ENCODE measurements at places on chromosomes 3 and 15.

GRCh38 chr15:52392008-52392687 lies 96.5 kb upstream of the MYO5C start:
- DNase-seq = no peak

- no peak for DNase-seq
These were observed 79.1 kb downstream of the FOXP1 start for GRCh38 chr3:71504250-71505036.

DNA sequence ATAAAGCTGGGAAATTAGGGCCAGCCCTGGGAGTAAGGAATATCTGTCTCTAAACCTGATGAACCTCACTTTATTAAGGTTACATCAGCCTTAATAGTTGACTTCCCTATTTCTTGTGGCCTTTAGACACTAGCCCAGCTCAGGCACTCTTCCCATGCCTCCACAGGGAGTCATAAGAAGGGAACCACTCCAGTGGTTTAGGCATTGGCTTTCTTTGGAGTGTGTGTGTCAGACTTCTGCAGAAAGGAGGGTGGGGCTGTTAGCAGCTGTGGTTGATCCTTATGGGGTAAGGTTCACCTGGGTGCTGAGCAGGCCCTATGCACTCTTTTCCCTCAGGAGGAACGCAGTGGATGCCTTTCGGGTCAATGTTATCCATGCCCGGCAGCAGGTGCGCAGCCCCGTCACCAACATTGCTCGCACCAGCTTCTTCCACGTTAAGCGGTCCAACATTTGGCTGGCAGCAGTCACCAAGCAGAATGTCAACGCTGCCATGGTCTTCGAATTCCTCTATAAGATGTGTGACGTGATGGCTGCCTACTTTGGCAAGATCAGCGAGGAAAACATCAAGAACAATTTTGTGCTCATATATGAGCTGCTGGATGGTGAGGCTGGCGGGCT lies 4.0 kb downstream of the AP2M1 start:
- DNase-seq = no peak

DNA sequence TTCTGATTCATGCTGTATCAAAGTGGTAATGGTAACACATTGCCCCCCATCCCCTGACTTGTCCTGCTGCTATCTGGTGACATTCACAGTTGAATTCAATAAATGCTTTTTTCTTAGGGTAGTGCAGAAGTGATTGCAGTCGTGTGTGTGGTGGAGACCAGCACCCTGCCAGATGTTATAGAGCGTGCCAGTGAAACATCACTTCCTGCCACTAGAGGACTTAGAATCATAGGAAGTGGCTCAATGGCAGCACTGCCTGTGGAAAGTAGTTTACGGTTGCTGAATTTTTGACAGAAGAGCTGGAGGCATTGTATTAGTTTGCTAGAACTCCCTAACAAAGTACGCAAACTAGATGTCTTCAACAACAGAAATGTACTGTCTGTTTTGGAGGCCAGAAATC lies 37.4 kb upstream of the P2RY12 start:
- DNase-seq = no peak

GRCh38 chr15:90680371-90680935 lies 36.7 kb upstream of the BLM start:
- DNase-seq = no peak

- no peak for DNase-seq
These were observed 13.3 kb upstream of the CHRNB4 start for GRCh38 chr15:78654272-78654671.

- no peak for DNase-seq
These were observed 55.5 kb downstream of the ST6GAL1 start for GRCh38 chr3:186985661-186986364.

DNA sequence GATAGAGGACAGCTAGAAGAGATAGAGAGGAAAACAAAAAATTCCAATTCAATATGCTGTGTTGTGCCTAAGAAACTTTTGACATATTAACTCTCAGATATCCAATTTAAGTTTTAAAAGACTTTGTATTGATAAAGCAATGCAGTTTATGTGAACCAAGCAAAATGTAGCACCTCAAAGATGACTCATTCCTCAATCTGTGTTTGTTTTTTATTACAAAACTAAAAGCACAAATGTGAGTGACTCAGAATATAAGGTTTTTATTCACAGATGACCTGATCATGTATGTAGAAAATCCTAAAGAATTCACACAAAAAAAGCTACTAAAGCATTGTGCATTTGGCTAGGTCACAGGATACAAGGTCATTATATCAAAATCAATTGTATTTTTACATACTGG lies 11.1 kb downstream of the HCLS1 start:
- DNase-seq = no peak

DNA sequence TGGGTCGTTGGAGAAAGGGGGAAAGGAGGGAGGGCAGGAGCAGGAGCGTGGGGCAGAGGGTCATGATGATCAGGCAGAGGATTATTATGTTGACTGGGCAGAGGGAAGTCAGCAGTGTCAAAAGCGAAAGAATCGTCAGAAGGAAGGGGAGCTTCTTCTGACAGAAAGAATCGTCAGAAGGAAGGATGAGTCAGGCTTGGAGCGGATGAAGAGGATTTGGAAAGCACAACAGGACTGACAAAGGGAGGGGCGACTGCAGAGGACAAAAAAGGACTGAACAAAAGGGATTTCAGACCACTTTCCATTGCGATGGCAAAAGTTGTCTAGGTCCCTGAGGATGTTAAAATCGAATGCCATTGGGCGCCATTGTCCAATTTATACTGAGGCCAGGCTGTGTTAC lies 1053.5 kb downstream of the SI start:
- no peak for DNase-seq

GRCh38 chr3:39801216-39801615 lies 8.2 kb upstream of the MYRIP start:
- no peak for DNase-seq

DNA sequence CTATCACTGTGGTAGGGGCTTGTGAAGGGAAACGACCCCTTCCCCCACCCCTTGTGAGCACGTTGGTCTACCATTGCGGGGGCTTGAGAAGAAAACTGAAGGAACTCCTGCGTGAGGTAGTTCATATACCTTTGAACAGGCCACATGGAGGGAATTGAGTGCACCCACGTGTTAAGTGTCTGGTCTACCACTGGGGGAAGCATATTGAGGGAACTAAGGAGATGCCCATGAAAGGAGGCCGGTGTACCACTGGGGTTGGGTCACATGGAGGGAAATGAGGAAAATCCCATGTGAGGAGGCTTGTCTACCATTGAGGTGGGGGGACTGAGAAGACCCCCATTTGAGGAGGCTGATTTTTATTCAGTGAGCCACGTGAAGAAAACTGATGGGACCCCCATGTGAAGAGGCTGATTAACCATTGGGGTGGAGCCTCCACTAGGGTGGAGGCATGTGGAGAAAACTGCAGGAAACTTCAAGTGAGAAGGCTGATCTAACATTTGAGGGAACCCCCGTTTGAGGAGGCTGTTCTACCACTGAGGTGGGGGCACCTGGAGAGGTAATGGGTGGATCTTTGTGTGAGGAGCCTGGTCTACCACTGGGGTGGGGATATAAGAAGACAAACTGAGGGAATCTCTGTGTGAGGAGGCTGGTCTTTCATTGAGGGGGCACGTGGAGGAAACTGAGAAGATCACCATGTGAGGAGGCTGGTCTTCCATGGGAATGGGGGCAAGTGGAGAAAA lies 163.2 kb downstream of the FBLN2 start:
- DNase-seq = peak; percentile 22

DNA sequence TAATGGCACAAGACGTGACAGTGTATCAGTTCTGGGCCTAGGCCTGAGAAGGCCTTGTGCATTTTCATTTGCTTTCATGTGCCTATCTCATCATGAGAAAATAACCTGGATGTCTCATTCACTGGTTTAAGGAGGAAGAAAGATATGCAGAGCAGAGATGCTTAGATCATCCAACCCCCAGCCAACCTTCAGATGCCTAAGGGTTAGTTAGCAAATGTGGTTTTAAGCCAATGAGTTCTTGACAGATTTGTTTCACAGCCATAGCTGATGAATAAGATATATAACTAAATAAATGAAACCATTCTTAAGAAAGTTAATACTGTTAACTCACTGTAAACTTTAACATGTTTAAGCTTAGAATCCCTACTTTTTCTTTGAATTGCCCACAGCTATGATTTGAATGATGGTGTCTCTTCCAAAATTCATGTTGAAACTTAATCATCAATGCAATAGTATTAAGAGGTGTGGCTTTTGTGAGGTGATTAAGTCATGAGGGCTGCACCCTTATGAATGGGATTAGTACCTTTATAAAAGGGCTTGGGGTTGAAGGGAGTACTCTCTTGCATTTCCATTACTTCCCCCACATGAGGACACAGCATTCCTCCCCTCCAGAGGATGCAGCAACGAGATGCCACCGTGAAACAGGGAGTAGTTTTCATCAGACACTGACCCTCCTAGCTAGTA lies 324.6 kb upstream of the TBC1D5 start:
- DNase-seq = no peak

- peak; percentile 63 for DNase-seq
These were observed 45.1 kb downstream of the EFCAB12 start for GRCh38 chr3:129383292-129383860.

DNA sequence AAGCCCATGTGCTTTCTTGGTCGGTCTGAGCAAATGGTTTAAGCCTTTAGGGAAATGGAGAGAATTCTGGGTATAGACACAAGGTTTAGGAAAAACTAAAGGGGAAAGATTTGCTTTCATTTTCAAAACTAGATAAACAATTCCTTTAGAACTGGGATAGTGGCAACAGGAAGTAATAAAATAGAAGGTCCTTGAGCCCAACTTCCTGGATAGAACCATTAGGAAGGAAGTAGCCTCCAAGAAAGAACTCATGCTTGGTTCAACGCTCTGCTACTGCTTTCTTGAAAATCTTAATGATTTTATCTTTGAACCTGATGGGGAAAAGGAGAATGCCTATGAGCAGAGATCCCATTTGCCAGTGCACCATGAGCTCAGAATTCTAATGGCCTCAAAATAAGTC lies 147.0 kb upstream of the THRB start:
- no peak for DNase-seq

GRCh38 chr15:72856549-72857040 lies 73.0 kb upstream of the ADPGK start:
- no peak for DNase-seq

DNA sequence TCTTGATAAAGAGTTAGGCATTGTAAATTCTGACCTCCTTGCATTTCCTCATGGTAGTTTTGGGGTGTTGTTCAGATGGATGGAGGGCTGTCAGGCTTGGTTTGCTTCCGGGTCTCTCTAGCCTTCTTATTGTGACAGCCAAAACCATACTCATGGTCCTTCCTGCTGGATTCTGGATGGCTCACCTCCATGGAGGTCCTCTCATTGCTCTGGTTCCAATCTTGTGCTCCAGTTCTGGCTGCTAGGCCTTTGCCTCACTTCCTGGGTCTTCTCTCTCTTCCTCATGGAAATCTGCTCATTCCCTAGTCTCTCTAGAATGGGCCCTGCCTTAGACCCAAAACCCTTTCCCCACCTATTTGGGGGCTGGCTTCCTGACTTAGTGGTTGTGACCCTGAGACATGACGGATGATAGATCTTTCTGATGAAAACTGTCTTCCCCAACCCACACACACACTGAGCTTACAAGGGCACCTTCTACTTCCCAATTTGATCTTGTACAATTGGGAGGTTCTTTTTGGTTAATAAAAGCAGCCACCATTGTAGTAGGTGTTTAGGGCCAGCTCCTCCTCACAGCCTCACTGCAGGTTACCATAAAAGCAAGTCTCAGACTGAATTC lies 66.2 kb upstream of the XCR1 start:
- no peak for DNase-seq

- no peak for DNase-seq
These were observed 309.0 kb upstream of the MDFIC2 start for GRCh38 chr3:70621451-70621850.

DNA sequence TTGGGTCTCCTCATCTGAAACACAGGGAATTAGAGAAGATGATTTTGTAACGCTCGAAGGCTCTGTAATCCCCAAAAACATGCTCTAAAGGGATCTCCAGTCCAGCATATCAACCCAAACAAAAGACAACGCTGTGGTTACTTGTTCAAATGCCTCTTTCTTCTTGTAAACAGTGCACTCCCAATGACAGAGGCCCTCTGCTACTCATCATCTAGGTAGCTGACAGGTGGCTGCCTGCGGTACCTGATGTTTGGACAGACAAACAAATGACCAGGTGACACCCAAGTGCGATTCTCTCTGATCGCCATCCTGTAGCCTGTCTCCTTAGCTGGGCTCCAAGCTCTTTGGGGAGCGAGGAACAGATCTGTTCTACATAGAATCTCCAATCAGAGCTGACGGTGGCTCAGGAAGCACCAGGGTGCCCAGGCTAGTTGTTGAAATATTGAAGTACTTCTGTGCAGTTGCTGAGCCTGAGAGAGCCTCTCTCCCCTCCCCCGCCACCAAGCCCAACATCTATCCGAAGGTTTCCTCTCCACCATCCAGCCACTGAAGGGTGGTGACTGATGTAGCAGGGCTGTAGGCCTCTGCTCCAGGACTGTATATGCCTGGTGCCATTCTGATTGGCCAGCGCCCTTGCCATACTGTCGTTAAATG lies 238.7 kb downstream of the XXYLT1 start:
- peak; percentile 4 for DNase-seq

- no peak for DNase-seq
These were observed 171.8 kb downstream of the SMAD6 start for GRCh38 chr15:66873856-66874255.

DNA sequence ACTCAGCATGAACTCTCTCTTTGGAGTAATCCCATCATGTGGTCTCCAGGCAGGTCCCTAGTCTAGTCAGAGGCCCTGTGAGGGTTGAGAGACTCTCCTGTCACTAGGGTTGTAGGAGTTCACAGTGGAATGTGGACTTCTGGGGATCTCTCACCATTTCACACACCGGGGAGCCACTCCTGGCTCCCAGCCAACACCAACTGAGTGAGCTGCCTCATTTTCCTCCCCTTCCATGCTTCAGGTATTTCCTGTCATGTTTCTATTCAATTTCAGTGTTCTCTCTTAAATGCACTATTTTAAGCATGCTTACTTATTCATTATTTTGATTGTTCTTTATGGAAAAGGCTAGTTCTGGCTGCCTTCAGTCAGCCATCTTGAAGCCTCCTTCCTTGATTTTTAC lies 467.5 kb upstream of the ARL6 start:
- DNase-seq = no peak

- DNase-seq = no peak
These were observed 164.3 kb downstream of the EFHB start for GRCh38 chr3:19769694-19770093.

DNA sequence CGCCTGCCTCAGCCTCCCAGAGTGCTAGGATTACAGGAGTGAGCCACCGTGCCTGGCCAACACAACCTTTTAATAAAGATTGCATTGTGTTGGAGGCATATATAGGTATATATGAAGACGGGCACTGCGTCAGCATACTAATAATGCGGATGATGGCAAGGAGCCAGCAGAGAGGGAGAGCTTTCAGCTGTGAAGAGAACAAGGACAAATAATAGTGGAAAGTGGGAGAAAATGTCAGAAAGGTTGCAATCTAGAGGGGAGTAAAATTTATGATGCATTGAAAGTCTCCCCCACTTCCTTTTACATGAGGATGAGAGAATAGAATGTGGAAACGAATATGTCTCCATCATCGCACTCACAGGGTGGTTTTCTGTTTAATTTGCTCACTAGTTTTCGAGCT lies 170.5 kb upstream of the TBL1XR1 start:
- no peak for DNase-seq

DNA sequence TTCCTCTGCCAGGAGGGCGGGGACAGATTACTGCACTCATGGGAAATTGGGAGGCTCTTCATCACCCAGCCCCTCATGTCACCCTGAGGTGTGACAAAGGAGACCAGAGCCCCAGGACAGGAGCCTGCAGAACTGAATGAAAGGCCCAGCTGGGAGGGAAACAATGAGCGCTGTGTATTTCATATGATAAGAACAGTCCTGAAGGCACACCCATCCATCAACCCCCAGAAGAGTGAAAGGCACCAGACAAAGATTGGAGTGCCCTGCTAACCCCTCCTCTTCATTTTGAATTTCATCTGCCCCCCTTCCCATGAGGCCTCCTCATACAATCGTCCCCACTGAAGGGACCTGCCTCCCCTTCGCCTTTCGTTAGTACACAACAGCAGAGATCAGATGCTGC lies 160.0 kb upstream of the PRICKLE2 start:
- DNase-seq = no peak
